ENCODE measurements at places on chromosomes 2 and 18.

DNA sequence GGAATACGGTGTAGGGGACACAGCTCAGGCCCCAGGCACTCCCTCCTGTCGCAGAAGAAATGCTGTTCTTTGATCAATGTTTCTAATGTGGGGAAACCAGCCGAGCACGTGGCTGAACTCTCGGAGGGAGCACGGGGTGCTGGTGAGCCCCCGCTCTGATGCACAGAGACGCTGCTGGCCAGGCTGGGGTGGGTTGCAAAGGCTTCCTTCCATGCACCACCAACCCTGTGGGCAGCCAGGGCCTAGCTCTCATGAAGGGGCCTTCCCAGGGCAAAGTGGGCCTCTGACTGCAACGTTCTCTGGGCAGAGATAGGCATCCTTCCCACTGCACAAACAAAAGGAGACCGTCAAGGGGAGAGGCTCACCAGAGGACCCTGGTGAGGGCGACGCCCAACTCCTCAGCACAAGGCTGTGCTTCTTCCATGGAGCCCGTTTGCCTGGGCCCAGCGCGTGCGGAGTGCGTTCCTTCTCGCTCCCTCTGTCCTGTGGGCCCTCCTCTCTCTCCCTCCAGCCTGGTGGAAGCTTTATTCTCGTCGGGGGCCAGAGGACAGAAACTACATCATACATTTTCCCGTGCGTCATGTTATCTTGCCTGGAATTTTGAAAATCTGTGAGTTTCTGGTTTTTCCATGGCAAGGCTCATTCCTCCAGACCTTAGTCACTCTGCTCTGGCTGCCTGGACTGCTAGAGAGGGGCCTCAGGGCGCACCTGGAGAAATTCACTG is 61.1 kb upstream of the SP3 start:
- no peak for DNase-seq

GRCh38 chr18:31217038-31217849 is 54.6 kb upstream of the DSC1 start:
- DNase-seq: no peak

DNA sequence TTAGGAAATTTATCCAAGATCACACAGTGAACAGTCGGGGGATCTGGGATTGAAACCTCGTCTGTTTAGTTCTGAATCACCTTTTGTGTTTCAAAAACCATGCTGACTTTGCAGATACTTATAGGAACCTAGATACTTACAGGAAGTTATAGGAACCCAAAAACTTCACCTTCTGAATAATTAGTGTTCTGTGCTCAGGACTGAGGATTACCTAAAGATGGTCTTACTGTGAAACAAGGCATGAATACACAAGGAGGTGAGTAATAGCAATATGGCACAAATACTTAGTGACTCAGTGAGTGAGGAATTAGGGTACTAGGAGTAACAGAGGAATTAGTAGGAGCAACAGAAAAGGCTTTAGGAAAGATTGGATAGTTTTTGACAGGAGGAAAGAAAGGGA is 145.5 kb downstream of the LRATD1 start:
- no peak for DNase-seq

GRCh38 chr2:73892631-73893329 is at the start of gene ACTG2:
Gene ACTG2, plus strand, starts transcription at chr2:73893008. Its CDS starts 8,304 bp downstream, at chr2:73901312.
- no peak for DNase-seq

- DNase-seq: no peak
Observed at GRCh38 chr18:6745504-6746031, 16.1 kb downstream of the ARHGAP28 start.

DNA sequence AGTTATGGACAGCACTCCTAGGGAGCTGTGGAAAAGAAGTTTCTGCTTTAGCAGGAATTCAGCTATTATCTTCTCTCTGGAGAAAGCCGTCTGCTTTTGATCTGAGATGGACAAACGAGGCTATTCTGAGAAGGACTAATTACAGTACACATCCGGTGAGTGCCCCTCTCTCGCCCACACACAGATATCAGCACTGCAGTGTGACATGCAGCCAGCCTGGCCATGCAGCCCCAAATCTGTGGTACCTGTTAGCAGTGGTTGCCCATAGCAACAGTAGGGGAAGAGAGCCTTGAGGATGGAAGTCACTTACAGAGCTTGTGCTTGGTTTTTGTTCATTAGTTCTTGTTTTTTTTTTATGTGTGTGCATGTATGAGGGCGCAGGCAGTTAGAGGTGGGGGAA is 73.9 kb upstream of the TRIB2 start:
- DNase-seq: no peak

All from GM12892 (cell line).